ENCODE measurements at places on chromosomes 6 and 20.
A peak's percentile ranks its signal among the peaks of the same experiment; 100 is the strongest.

DNA sequence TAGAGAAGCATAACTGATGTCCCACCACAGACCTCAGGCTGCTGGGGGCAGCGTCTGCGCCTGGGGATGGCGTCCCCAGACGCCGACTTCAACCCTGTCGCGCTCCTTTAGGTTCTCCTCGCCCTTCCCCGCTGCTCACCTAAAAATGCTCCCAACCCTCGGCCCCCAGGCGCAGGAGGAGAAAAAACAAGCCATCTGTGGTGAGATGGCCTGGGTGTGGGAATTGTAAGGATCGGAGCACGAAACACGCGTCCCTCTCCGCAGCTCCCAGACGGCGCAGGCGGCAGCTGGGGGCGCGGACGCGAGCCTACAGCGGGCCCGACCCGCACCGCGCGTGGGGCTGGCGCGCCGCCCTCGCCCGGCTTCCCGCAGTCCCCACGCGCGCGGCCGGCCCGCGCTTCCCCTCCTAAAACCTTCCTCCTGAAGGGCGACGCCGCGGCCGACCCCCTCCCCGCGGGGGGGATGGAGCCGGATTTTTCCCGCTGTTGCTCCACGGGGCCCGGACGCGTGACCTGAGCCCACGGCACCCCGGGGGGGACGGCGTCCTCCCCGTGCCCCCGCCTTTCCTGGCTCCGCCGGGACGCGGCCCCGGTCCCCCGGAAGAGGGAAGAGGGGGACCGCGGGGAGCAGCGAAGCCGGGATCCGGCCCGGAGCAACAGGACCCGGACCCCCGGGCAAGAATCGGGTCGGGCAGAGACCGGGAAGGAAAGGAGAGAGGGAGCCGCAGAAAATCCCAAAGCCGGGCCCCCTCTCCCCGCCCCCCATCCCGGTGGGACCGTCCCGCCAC lies 611 bp downstream of the EPB41L2 start:
- peak; percentile 12 for DNase-seq

GRCh38 chr20:62367633-62368391 lies 700 bp upstream of the LAMA5 start:
- no peak for DNase-seq

GRCh38 chr6:79750806-79751205 lies 119.7 kb downstream of the SH3BGRL2 start:
- no peak for DNase-seq

- DNase-seq: no peak
Observed at GRCh38 chr6:109695468-109695867, 4.4 kb downstream of the FIG4 start.

- DNase-seq: no peak
Observed at GRCh38 chr6:138371720-138372119, 6.0 kb upstream of the SMIM28 start.

- DNase-seq: peak; percentile 74
Observed at GRCh38 chr6:148044261-148044751, 298.3 kb upstream of the SASH1 start.

DNA sequence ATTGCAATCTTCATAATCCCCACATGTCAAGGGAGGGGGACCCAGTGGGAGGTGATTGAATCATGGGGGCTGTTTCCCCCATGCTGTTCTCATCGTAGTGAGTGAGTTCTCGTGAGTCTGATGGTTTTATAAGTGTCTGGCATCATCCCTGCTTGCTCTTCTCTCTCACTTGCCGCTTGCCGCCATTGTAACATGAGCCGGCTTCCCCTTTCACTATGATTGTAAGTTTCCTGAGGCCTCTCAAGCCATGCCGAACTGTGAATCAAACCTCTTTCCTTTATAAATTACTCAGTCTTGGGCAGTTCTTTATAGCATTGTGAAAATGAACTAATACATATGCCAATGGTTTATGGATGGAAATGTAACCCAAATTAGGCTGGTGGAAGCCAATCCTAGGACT lies 109.4 kb upstream of the AKAP12 start:
- no peak for DNase-seq

DNA sequence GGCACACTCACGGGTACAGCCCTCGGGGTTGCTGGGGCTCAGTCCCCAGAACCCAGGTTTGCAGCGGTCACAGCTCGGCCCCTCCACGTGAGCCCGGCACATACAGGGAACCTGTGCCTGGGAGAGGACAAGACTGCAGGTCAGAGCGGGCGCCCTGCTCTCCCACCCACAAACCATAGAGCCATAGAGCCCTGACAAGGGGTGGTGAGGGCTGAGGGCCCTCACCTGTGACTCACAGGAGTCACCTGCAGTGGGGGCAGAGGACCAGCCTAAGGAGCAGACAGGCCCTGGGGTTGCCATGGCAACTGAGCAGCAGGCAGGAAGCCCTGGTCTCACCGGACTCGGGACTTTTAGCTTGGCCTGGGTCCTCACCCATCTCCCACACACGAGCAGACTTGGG lies 30.8 kb downstream of the LAMA5 start:
- DNase-seq: no peak

DNA sequence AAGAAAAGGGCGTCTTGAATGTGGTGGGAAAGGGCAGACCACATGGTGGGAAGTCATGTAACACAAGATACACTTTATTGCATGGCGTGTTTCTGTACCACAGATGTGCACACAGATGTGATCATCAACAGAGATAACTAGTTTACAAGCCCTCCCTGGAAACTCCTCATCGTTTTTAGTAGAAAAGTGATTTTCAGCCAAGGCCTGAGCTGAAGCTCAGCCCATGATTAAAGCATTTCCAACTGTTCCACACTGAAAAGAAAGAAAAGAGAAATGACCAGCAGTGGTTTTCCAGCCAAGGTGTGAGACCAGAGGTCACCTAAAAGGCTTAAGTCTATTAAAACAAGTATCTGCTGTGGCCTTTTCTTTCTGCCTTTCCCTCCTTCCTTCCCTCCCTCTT lies 463.9 kb upstream of the JAG1 start:
- no peak for DNase-seq

DNA sequence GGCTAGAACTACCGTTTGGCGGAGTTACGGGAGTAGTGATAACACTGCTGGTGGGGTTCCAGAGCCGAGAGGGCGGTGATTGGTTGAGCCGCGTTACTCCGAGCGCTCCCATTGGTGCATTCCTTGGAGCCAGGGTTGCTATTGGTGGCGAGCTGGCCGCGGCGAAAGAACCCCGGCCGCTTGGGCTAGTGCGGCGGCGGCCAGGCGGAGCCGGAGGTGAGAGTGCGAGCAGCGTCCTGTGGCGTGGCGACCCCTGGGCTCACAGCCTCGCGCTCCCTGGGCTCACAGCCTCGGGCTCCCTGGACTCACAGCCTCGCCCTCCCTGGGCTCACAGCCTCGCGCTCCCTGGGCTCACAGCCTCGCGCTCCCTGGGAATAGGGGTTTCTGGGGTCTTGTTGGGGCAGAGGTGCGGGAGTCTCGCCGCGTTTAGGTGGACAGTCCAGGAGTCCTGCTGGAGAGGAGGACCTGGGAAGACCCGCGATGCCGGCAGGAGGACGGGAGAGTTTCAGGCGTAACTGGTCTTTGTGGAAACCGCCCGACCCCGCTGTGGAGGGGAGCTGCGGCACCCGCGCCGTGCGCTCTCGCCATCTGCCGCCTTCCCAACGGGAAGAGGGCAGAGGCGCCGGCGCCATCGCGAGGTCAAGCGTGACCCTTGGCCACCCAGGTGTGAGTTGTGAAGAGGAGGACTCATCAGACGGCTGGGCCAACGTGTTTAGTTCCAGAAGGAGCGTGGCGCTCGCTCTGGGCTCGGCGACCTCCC lies 12.2 kb downstream of the PRDM13 start:
- DNase-seq: no peak

- DNase-seq: no peak
Observed at GRCh38 chr20:13432126-13432525, 206.6 kb downstream of the TASP1 start.

- no peak for DNase-seq
Observed at GRCh38 chr6:168583821-168584220, 142.8 kb downstream of the SMOC2 start.

GRCh38 chr6:155645325-155645724 lies 189.7 kb upstream of the NOX3 start:
- DNase-seq: peak; percentile 15

DNA sequence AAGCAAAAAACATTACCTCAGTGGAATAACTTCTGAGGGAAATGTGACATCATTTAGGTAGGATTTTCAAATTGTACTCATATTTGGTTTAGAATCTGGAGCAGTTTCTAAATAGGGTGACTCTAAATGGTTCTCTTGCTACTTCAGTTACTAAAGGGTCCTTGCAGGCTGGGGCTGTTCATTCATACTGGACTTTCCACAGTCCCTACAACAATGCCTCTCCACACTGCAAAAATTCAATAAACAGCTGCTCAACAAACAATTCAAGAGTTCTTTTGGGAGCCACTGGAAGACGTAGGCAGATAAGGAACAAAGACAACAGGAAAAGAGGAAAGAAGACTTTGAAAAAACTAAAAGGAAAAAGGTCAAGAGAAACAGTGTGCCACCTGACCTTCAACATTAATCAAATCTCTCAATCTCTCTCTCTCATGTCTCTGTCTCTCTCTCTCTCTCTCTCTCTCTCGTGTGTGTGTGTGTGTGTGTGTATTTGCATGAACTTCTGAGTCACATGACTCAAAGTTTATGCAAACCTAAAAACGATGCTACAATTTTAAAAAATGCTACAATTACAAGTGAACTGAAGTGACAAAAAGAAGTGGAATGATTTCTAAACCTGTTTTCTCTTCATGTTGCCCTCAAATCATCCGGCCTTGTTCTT lies 14.5 kb downstream of the NOL7 start:
- no peak for DNase-seq

DNA sequence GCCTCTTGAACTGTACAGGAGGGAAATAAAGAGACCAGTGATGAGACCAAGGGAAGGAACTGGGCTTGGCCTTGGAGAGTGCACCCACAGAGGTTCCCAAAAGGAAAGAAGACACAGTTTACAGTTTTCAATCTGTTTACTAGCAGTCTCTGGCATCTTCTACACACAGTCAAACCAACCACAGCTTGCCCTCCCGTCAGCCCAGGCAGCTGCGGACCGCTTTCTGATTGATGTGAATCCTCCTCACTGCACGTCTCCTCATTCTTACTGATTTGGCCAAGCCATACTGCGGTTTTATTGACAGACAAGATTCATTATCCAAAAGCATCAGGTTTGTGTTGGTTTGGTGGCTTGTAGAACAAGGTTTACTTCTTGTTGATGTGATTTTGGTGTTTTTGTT lies 104.5 kb upstream of the ASF1A start:
- DNase-seq: no peak

- DNase-seq: peak; percentile 83
Observed at GRCh38 chr6:132919045-132919860, 104.9 kb downstream of the RPS12 start.

- DNase-seq: peak; percentile 47
Observed at GRCh38 chr20:45934046-45934585, 367 bp upstream of the PCIF1 start.

- DNase-seq: peak; percentile 92
Observed at GRCh38 chr6:29632789-29633533, at the start of gene GABBR1. Gene GABBR1 (minus strand): TSS chr6:29633183. CDS start chr6:29632385, 798 bp downstream.

GRCh38 chr6:107690643-107691061 lies 133.5 kb downstream of the SCML4 start:
- DNase-seq: peak; percentile 84

GRCh38 chr6:165321555-165322145 lies 12.2 kb upstream of the C6orf118 start:
- no peak for DNase-seq

GRCh38 chr20:21209668-21210067 lies 83.8 kb downstream of the KIZ start:
- DNase-seq: no peak

GRCh38 chr6:148578837-148579565 lies 167.8 kb upstream of the UST start:
- DNase-seq: no peak

DNA sequence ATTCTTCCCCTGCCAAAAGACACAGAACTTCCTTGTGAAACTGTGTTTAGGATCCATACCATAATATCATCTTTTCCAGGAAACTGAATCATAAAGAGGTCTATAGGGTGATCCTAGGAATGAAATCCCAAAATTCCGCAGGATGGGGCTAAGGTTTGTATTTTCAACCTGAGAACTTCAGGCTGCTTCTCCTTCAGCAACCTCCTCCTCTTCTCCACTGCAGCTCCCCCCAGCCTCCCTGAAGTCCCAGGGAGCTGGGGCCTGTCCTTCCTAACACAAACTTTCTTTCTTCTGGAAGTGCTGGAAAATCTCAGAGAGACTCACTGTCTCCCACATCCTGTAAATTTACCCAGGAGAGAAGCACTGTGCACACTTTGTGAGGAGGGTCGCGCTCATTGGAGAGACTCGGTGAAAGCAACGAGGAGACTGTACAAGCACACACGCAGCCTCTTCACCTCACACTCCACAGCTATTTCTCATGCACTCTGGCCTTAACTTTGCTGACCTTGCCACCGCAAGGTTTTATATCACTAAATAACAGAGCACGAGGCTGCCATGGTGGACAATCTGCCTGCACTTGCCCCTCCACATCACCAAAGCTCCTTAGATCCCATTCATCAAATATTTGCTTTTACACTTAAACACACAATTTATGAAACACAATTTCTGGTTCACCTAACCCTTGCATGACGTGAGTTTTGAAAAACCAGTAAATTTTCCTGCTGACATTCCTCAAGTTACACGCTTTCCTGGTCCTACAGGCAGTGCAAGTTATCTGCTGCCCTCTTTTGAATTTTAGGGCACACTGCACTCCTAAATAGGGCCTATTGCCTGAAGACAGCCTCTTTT lies 14.3 kb downstream of the ID4 start:
- peak; percentile 81 for DNase-seq

GRCh38 chr20:3691897-3692296 lies 10.1 kb upstream of the ADAM33 start:
- no peak for DNase-seq

- DNase-seq: peak; percentile 50
Observed at GRCh38 chr6:44730771-44731391, 343.4 kb downstream of the CDC5L start.

GRCh38 chr6:37699138-37699766 lies 1.6 kb upstream of the MDGA1 start:
- no peak for DNase-seq

- no peak for DNase-seq
Observed at GRCh38 chr6:132209351-132209750, 191.9 kb downstream of the MOXD1 start.

GRCh38 chr20:38536310-38536709 lies 44.7 kb upstream of the ADIG start:
- peak; percentile 55 for DNase-seq

- DNase-seq: no peak
Observed at GRCh38 chr6:73078908-73079610, 146.2 kb downstream of the KHDC1L start.

GRCh38 chr6:28807682-28808280 lies 116.0 kb downstream of the TRIM27 start:
- peak; percentile 67 for DNase-seq

DNA sequence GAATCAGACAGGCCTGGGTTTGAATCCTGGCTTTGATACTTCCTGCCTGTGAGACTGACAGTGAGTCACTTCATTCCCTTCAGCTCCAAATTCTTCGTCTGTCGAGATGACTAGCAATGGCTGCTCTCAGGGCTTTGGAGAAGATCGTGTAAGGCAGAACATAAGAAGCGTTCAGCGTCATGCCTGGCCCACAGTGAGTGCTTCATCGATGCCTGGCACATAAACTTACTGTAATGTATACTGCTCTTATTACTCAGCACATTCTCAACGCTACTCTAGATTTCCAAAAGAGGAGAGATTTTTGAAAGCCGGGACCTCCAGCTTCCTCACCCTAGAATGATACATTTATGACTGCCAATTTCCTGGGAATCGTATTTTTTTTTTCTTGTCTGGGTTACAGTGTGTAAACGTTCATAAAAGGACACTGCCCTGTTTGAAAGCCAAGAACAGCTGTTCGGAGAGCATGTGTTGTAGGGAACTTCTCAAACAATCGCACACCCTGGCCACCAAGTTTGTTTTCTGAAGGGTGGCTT lies 16.2 kb upstream of the BCAS1 start:
- DNase-seq: peak; percentile 56

- DNase-seq: peak; percentile 91
Observed at GRCh38 chr6:90375681-90376439, 79.2 kb upstream of the BACH2 start.
